ENCODE measurements at places on chromosomes 2 and 18.

DNA sequence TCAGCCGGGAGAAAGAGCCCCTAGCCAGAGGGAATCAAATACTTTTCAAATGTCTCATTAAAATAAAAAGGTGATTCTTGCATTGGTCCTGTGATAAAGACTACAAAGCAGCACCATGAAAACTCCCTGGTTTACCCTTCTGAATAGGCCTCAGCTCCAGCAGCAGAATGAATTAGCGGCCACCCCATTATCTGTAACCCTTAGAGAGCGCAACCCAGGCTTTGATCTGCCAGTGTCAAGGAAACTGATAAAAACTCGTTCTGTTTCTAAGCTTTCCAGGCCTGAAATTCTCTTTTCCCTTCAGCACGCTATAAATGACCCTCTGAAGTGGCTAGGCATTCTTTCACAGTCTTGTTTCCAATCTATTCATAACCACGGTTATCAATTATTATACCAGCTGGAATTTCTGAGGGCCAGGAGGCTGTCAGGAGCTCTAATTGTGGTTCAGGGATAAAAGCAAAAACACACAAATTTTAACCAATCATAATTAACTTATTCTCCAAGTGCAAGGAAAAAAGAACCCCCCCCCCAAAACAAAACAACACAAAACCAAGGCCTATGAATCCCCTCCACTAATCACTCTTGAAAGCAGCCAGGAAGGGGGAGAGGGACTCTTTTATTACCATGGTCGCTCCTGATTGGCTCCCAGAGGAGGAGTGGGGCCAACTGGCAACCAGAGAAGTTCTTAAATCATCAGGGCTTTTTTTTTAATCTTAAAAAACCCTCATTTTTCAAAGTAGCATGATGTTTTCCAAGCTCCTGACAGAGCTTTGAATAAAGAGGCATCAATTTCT, 258.9 kb downstream of the CYRIA start:
- no peak for DNase-seq

DNA sequence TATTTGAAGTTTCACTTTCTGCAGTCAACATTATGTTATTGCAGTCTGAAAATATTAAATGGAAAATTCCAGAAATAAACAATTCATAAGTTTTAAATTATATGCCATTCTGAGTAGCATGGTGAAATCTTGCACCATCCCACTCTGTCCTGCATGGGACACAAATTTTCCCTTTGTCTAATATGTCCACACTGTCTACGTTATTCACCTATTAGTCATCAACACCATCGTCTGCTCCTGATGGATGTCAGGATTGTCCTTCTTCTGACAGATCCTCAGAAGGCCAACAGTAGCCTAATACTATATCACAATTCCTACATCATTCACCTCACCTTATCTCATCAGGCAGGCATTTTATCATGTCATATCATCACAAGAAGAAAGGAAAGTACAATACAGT, 163.1 kb downstream of the TXNL1 start:
- DNase-seq: no peak

GRCh38 chr18:42341423-42341822, 386.4 kb downstream of the PIK3C3 start:
- no peak for DNase-seq

DNA sequence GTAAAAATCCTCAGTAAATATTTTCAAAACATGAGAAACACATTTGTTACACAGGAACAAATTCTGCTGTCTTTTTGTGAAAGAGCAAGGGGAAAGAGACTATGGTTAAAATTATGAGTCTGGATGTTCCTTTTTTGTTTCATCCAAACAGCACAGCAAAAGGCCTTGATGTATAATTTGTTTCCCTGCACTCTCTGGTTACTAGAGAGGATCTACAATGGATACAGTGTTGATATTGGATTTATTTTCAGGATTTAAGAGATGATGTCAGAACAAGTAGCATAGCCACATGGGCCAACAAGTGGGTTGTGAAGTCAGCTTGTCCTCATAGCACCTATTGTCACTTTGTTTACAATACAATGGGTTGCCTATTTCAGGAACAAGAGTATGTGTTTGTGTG, 11.3 kb upstream of the ERBB4 start:
- no peak for DNase-seq

GRCh38 chr2:12728221-12728777, 11.6 kb downstream of the TRIB2 start:
- peak; percentile 22 for DNase-seq

GRCh38 chr2:21131861-21132260, 8.1 kb downstream of the TDRD15 start:
- DNase-seq: no peak

GRCh38 chr2:167187978-167188967, 300.0 kb downstream of the XIRP2 start:
- no peak for DNase-seq

GRCh38 chr2:91974401-91975129, 2896.7 kb upstream of the TEKT4 start:
- DNase-seq: no peak

DNA sequence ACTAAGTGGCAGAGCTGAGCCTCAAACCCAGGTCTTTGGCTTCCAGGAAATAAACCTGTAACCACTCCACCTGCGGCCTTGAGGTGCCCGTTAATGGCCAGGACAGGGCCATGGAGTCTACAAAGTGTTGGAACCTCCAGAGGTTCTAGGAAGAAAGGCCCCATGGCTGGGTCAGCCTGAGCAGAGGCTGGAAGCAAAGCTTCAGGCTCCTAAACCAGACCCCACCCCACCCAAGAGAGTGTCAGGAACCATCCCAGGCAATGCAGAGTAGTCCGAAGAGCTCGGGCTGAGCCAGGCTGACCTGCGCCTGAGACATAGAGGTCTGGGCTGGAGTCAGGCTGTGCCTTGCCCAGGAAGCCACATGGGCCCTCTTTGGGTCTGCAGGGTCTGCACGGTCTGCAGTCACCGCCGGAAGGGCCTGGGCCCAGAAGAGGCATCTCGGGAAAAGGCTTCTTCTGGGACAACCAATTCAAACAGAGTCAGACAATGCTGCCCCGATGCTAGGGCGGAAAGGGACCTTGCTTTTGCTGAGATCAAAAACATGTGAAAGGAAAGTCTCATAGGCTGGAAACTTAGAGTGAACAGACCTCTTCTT, 6.4 kb downstream of the CIB4 start:
- DNase-seq: no peak

DNA sequence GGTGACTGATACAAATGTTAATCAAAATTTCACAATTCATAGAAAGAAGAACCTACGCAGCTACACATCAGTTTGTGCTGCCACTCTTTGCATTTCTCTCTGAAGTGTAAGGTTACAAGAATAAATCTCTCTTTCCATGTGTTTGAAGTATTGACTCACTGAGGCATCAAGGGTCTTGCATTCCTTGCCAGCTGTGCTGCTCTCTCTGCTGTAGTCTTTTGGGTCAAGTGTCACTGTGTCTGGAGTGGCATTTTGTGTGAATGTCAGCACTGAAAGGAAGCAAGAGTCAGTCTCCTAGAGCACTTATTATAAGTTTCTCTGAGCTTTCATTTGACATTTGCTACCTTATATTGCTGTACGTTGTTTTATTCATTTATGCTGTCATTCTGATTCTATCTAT, 1696.1 kb upstream of the LRRTM1 start:
- no peak for DNase-seq

DNA sequence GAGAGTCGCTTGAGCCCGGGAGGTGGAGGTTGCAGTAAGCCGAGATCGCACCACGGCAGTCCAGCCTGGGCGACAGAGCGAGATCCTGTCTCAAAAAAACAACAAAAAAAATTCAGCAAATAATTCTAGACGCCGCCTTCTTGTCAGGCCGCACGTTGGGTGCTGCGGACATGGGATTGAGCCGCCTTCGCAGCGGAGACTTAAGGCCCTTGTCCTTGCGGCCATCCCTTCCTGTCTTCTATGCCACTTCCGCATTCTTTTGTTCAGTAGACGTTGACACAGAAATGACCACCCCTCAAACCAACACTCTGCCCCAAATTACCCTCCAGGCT, 15.8 kb downstream of the PTPN18 start:
- DNase-seq: no peak

DNA sequence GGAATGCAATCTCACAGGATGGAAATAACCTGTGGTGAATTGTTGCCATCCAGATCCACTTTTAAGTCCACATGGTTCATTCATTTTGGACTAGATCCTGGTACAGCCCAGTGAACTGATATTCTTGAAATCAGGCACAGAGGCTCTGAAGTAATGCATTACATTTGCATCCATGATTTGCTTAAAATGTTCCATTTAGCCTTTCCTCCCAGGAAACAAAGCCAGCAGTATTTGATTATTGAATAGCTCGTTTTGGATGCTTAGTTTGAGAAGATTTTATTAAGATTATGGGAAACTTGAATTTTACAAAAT, 995.8 kb upstream of the CDH2 start:
- no peak for DNase-seq

DNA sequence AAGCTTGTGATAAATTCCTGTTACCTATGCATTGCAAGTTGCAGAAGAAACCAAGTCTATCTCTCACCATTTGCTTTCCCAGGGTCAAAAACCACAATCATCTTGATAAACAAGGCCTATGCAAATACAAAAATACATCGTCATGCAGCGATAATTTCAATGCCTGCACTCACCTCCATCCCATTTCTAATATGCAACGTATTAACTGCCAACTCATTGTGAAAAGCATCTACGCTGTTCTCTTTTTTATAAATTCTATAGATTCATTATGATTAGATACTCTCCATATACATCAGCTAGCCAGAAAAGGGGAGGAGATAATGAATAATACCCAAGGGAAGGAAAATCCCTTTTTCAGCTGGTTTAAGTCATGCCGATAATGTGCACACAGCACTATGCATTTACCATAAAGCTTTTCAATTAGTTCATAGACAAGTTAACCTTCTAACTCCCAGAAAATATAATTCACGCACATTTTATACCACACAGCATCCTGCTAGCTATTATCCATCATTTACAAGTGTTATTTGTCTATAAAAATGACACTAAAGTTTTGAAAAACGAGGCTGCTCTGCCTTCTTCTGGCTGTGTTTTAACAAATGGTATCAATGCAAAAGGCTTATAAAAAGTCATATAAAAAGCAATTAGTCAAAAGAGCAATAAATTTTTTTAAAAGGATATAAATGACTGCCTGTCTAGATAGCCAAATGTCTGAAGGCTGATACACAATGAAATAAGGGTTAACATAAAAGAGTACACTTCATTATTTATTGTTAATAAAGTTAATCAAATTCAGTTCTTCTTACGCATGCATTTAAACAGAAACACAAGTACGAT, 77.6 kb downstream of the AFF3 start:
- DNase-seq: no peak

GRCh38 chr2:694906-695510, 17.8 kb upstream of the TMEM18 start:
- DNase-seq: no peak

DNA sequence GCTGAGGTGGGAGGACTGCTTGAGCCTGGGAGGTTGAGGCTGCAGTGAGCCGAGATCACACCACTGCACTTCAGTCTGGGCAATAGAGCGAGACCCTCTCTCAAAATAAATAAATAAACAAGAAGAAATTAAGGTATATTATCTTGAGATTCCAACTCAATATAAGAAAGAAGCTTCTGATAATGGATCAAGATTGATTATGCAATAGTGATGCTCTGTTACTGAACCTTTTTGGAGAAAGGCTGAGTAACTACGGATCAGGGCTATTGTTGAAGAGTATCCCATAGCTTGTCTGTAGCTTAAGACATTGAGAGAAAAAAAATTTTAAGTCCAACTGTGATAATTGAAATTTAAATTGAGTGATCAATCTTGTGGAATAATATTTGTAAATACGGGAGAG, 17.7 kb downstream of the GULP1 start:
- DNase-seq: no peak
